Daoy (cell line): ENCODE measurements at places on chromosomes 13 and 19.

DNA sequence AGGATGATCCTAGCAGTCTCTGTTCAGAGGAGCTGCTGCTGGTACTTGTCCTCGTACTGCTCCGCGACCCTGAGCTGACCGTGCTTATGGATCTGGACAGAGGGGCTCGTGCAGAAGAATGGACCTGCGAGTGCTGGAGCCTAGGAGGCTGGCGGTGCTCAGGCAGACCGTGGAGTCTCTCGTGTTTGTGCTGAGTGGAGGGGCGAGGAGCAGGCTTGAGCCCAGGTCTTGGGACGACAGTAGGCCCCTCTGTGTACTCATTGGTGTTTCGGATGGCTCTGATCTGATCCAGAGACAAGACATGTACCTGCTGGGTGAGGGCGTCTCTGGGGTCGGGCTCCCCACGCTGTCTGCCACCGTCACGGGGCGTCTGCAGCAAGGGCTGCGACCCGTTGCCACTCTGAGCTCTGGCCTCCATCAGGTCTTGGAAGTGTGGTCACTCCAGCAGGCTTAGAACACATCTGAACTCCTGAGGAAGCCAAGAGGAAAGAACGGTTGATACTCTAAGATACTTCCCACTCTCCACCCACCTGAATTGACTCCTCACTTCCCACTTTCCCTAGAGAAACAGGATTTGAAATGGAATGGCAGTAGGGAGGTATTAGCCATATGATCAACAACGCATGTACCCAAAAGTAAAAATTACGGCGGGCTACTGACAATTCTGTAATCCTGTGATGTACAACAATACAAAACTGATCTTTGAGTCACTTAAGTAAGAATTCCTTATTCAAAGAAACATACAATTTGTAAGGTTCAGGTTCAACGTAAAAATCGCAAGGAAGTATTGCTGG lies 3.4 kb downstream of the SPRY2 start:
- DNase-seq, result no peak

- no peak for DNase-seq
Observed at GRCh38 chr19:38265213-38265861, 964 bp downstream of the SPINT2 start.

DNA sequence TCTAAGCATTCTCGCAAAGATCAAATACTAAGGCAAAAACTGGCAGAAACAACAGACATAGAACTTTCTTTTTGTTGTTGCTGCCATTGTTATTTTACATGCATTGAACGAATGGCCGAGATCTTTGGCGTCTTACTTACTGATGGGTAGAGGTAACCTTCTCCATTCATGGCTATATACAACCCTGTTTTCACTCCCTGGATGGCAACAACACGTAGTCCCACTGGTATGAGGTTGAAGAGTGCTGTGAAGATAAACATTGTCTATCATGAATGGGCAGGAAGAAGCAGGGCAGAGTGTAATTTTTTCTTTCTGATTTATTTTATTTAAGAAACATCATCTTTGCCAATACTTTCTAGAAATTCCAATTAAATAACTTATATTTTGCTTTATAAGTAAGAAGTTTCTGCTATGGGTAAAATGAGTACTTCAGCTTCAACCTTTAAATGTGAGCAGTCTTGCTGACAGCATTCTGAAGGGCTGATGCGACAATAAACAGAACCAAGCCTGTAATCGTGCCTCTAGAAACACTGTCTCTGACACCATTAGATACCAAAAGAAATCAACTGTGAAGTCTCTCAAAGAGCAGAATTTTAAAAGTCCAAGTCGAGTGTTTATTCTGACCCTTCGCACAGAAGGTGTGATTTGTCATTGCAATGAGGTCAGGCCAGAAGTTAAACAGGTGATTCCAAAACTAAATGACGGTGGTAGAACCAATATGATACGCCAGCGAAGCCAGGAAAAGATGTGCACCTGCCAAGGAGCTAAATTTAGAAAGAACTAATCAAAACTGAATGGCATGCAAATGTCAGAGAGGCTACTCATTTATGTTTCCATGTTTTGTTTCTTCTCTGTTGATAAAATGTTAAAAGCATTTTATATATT lies 416.4 kb downstream of the ITGBL1 start:
- no peak for DNase-seq

DNA sequence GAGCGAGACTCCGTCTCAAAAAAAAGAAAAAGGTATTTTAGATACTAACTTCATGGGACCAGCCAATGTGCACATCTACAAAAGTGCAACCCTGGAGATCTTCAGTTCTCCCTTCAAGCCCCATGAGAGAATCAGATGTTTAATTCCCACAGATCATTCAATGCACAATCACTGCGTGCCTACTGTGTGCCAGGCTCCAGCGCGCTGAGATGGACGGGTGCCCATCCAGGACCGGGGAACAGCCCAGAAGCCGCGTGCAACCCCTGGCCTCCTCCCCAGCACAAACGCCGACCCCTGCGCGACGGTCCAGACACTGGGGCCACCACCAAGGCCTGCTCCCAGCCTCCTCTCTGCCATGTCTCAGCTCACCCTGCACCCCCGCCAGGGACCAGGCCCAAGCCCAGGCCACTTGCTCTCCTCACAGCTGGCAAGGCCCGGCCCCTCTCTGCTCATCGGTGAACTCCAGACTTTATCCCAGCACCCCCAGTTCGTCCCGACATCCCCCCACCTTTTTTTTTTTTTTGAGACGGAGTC lies 5.3 kb downstream of the BTBD2 start:
- no peak for DNase-seq

- no peak for DNase-seq
Observed at GRCh38 chr13:33004511-33004910, 11.7 kb upstream of the KL start.

- DNase-seq, result no peak
Observed at GRCh38 chr13:105763851-105764250, 771.6 kb downstream of the EFNB2 start.

- DNase-seq, result no peak
Observed at GRCh38 chr19:40445780-40446262, 1.7 kb upstream of the SERTAD3 start.

GRCh38 chr13:107370015-107370785 lies 802.3 kb upstream of the ARGLU1 start:
- peak; percentile 58 for DNase-seq
